CD8-positive, alpha-beta T cell (primary cell): ENCODE measurements at places on chromosomes 2 and 18.
A peak's percentile ranks its signal among the peaks of the same experiment; 100 is the strongest.

DNA sequence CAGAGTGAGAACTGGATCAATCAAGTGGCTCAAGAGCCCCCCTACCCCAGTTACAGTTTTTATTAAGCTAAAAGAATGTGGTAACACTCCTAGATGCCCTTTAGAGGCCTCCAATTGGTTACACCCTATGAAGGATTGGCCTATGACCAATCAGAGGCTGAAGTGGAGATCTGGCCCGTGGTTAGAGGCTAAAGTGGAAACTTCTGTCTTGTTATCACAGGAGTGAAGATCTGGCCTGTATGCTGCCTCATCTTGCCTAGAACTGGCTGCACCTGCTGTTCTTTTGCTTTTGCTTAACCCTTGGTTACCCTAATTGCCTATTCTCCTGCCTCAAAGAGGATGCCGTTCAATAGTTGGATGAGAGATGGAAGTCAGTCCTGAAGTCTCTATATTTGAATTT lies 100.1 kb upstream of the MAP2 start:
- no peak for DNase-seq

DNA sequence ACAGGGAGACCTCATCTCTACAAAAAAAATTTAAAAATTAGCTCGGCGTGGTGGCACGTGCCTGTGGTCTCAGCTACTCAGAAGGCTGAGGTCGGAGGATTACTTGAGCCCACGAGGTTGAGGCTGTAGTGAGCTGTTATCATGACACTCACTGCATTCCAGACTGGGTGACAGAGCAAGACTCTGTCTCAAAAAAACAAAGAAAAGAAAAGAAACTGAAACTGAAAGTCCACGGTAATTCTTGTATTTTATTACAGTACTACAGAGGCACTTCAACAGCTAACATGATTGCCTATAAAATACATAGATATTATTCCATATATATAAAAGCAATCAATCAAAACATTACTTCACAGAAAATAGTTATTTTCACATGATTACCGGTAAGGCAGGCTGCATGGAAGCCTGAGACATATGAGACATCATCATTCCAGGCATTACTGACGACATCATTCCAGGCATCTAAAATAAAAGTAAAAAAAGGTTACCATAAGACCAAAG lies 23.1 kb downstream of the PRPF40A start:
- DNase-seq, result peak; percentile 63

DNA sequence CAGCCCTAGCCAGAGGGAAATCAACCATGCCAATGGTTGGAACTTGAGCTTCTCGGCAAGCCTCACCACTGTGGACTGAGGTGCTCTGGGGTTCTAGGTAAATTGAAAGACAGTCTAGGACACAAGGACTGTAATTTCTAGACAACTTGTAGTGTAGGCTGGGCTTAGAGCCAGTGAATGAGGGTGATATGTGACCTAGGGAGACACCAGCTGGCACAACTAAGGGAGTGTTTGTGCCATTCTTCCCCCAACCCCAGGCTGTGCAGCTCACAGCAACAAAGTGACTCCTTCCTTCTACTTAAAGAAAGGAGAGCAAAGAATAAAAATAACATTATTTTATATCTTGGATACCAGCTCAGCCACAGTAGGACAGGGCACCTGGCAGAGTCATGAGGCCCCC lies 1690.7 kb upstream of the TMEFF2 start:
- DNase-seq, result no peak

GRCh38 chr2:229836847-229837246 lies 85.0 kb downstream of the TRIP12 start:
- no peak for DNase-seq

DNA sequence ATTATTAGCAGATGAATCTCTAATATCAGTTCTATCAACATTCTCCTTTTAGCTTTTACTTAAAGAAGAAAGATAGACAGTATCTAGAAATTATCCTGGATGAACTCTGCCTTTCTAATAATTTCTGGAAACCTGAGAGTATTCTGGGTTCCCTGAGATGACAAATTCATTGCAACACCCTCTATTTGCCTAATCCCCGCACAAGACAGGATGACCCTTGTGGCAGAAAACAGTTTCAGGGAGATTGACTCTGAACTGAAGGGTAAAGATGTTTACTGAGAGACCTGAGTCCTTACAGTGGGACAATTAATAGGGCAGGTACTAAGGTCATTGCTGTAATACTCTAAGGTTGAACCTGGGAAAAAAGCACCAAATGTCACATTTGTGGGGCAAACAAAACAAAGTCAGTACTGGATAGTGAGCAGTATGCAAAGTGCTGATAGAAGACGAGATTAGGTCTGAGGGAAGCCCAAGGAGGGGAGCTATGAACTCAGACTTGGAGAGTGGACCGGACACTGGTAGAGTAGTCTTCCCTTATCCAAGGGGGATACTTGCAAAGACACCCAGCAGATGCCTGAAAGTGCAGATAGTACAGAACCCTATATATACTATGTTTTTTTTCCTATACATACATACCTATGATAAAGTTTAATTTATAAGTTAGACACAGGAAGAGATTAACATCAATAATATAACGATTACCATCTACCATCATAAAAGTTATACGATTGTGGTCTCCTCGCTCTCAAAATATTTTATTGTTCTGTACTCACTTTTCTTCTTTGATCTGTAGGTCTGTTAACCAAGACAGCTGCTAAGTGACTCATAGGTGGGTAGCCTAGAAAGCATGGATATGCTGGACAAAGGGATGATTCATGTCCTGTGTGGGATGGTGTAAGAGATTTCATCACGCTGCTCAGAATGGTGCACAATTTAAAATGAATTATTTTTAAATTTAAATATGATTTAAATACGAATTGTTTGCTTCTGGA lies 148.3 kb upstream of the KLHL14 start:
- DNase-seq, result no peak

- no peak for DNase-seq
Measured at GRCh38 chr2:138893746-138894145, 113.6 kb upstream of the NXPH2 start.

- no peak for DNase-seq
Measured at GRCh38 chr2:177549171-177549570, 156.6 kb downstream of the AGPS start.

DNA sequence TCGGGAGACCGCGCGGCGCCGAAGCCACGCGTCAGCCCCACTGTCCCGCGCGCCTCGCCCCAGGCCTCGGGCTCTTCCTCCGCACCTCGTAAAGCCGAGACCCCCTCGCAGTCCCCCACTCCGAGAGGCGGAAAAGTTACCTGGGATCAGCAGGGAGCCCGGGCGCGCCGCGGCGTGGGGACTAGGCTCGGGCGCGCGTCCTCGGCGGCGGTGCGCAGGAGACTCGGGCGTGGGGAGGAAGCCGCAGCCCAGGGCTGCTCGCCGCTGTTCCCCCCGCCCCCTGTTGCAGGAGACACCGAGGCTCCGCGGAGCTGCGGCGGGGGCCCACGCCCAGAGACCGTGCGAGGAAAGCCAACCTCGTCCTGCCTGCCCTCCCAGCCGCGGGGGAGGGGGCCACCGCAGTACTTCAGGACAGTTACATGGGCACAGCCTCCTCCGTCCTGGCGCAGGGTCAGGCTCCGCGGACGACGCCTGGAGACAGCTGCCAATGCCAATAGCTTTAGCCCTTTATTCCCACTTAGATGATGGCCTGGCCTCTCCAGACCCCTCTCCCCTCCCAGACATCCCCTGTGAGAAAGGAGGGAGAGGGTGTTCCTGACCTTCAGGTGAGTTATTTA lies at the start of gene EPB41L3:
Gene EPB41L3 (minus strand): TSS at position 225 of the 617 bp plus-strand sequence. CDS start 54,814 bp downstream, outside the sequence.
- no peak for DNase-seq

DNA sequence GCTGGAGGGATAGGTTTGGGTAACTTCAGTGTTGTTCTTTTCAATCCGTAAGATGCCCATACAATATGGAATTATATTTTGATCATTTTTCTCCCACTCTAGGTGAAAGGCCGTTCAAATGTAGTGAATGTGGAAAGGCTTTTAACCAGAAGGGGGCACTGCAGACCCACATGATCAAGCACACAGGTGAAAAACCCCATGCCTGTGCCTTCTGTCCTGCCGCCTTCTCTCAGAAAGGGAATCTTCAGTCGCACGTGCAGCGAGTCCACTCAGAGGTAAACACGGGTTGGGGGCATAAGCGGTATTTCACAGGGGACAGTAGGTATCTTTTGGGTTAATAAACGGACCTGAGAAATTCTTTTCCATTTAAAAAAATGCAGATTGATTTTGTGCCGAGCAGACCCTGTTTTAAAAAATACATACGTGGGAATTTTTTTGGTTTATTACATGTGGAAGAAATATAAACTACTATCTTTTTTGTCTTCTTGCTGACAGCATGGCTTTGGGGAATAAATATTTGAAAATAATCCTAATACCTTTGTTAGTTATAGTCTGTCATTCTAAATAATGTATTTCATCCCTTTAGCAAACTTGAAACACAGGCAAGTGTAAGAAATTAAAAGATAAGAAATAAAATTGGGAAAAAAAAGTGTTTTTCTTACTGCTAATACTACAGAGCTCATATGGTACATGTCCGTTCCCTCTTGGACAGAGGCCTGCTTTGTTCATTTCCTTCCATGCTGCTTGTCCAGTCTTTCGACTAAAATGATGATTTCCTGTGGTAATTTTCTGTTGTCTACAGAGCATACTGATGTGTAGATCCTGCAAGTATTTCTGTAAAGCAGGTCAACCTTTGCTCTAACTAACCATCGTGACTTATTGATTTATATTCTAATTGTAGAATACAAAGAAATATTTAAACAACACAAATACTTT lies 53.3 kb downstream of the ZNF236 start:
- DNase-seq, result peak; percentile 55

DNA sequence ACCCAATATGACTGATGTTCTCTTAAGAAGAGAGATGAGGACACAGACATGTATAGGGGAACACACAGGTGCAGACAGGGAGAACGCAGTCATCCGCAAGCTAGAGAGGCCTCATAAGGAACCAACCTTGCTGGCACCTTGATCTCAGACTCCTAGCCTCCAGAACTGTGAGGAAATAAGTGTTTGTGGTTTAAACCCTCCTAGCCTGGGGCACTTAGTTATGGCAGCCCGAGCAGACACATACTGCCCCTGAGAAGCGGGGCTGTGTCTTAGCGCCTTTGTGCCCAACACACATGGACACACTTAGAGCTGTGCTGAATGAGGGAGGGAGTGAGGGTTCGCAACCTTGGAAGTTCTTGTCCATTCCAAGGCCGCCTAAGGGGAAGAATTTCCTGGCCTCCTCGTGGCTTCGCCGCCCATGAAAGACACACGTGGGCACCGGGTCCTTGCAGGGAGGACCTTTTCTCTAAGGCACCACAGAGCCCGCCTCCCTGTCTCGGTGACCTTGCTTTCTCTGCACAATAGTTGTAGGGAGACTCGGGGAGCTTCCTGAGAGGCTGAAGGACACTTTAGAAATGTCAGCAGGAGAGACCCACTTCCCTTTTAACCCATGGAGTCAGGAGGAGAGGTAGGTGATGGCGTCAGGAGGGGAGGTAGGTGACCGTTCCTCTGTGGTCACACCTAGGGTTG lies 224.5 kb upstream of the HDAC4 start:
- DNase-seq, result peak; percentile 42

GRCh38 chr18:31450409-31450808 lies 2.9 kb downstream of the DSG3 start:
- no peak for DNase-seq

GRCh38 chr18:46518438-46518837 lies 138.6 kb downstream of the LOXHD1 start:
- no peak for DNase-seq

DNA sequence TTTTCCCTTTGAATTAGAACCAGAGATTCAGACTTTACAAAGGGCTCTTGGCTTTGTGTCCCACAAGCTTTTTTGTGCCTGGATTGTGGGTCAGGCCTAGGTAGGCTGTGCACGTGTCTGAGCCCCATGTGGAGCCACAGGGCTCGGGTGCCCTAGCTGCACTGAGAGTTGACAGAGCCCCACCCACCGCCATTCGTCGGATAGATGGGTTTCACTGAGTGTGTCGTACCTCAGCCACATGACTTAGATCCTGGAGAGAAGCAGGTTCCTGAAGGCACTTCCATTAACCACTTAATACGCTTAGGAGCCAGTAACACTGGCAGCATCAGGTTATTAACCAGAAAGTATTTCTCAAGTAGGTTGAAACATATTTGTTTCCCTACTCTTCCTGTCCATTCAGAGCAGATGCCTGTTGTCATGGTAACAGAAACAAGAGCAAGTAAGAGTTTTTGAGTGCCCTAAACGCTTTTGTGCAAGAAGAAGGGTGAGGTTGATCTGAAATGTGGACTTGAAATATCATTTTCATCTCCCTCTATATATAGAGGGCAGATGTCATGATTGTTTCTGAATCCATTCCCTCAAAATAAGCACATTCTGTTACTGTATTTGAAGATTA lies 30.0 kb downstream of the ADCYAP1 start:
- DNase-seq, result no peak

- DNase-seq, result no peak
Measured at GRCh38 chr2:32358111-32358482, 1.3 kb downstream of the BIRC6 start.

- DNase-seq, result no peak
Measured at GRCh38 chr2:129767346-129768035, 212.0 kb upstream of the RAB6C start.
